ENCODE measurements at places on chromosomes 7 and 10.
A peak's percentile ranks its signal among the peaks of the same experiment; 100 is the strongest.

- no peak for DNase-seq
These were observed 128.3 kb downstream of the PTPN20 start for GRCh38 chr10:47039562-47039913.

GRCh38 chr10:104388830-104389229, 35.2 kb downstream of the CFAP58 start:
- DNase-seq = no peak

GRCh38 chr7:106222545-106222944, 62.2 kb downstream of the NAMPT start:
- DNase-seq = no peak

DNA sequence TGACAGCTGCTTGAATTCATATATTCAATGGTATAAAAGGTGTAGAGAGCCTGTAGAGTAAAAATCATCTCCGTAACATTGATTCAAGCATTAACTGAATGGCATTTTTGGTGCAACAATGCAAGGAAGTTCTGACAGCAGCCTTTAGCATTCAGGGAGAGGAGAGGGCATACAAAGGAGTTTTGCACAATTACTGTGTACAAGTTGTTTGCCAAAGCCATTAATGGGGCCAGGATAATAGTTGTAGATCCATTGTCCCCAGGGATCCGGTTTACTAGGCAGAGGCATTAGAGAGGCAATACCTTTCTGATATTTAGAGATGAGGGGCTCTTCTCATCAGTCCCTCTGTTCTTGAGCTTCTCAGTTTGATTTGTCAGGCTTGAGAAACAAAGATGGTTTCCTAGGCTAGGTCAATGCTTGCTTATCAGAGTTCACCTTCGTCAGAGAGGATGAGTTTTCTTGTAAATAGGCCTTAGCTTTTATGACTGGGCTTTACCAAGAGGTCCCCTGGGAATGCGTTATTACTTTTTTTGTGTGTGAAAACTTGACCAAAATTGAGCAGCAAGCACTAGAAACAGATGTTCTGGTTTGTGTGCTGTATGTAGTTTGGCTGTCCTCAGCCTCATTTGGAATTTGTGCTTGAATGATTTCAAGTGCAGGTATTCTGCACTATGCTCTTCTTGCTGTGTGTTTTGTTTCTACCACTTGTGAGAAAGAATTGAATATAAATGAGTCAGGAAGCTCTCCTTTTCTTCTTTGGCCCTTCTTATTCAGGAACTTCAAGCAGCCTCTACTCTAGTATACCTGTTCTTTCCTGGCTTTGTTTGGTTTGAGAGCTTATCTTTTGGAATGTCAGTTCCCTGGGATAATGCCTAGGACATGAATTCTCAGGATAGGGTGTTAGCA, 32.0 kb downstream of the SND1 start:
- peak; percentile 54 for DNase-seq

DNA sequence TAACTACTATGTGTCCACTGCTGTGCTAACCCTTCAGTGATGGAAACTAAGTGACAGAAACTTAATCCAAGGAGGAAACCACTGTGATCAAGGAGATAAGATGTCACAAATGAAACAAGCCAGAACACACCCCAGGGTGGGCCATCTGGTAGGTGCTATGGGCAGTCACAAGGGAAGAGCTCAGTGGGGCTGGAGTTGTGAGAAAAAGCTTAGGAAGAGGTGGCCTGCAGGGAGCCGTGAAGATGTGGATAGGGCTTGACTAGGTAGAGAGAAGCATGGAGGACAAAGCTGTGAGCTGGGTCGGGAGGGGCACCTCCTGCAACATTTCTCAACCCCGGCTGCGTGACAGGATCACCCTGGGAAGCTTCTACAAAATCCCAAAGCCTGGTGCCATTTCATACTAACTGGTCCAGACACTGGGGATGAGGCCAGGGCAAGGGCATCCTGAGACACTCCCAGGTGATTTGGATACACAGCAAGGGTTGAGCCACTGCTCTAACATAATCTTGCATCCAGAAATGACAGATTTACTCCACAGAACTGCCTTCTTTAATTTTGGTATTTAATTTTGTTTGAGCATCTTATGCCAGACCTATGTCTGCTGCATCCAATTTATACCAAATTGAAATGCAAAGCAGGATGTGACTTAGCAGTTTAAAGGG, 69.3 kb downstream of the OSBPL3 start:
- DNase-seq = no peak

DNA sequence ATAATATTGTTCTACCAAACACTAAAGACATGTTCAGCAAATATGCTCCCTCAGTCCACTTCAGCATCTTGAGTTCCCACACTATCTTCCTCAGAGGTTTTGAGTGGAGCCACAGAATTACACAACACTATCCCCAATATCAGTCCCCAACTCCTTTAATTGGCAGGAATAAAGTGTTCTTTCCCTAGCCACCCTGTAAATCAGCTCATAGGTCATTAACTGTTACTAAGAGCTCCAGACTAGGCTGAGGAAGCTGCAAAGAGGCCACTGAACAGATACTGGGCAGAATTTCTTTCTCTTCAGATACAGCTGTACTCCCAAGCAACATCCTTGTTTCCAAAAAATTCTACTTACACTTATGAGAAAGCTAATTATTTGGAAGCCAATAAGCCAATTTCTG, 11.6 kb upstream of the KAT6B start:
- DNase-seq = no peak

DNA sequence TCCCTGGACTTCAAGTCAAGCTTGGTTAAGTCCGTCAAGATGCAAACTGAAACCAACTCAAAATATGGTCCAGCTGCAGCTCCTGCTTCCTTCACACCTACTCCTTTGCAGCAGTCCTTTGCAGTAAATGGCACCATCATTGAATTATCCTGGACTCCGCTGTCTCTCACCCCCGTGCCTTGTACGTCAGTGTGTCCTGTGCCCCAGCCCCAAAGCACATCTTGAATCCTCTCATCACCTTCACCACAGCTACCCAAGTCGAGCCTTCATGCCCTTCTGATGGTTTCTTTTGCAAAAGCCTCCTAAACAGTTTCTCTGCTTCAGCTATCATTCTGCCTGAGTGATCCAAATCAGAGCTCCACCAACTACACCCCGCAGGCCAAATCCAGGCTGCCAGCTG, 88.4 kb upstream of the LEP start:
- DNase-seq = no peak

DNA sequence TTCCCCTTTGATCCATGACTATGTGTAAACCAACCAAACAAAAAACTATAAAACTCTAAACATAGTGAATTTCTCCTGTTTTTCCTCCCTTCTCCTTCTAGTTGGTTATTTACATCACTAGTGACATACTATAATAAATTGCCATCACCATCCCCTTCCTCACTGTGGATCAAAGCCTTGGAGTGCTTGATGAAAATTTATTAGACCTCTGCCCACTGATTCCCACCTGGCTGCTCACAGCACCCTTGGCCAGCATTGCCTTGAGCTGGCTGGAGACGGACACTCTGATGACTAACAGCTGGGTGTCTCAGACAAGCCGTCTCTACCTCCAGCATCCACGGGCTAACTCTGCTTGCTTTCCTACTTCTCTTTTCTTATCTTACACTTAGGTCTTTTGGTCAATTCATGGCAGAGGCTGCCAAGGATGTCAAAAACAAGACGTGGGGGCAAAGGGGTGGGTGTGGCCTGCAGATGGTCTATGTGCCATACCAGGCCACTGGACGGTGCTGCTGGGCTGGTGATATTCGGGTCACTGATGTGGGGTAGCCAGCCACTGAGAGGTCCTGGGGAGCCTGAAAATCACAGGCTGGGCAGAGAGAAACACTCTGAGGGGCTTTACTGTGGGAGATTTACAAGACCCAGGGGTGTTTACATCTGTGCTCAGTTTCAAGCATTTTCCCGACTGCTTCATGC, 207.8 kb downstream of the TAX1BP1 start:
- DNase-seq = no peak

- DNase-seq = no peak
These were observed 22.8 kb downstream of the SPOCK2 start for GRCh38 chr10:72065439-72066025.

DNA sequence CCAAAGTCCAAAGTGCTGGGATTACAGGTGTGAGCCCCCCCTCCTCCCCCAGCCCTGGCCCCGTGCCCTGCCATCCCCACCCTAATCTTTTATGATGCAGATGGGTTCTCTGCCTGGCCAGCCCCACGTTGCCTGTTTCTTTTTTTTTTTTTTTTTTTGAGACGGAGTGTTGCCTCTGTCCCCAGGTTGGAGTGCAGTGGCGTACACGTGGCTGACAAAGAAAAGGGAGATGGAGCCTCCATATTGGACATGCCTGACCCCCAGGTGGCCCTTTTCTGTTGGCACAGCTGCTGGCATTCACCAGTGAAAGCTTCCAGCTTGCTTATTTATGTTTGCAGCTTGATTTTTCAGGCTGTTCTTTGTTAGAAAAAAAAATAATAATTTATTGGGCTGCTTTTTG, 235.3 kb downstream of the CCDC3 start:
- peak; percentile 76 for DNase-seq

DNA sequence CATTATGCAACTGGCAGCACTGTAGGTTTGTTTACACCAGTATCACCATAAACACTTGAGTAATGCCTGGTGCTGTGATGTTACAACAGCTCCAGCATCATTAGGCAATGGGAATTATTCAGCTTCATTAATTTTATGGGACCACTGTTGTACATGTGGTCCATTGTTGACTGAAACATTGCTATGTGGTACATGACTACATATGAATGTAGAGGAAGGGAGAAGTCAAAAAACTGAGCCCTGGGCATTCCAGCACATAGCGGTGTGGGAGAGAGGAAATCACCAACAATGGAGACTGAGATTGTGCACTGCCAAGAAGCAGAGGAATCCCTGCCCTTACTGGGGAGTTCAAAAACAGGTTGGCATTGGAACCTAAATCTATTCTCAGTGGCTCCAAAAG, 89.0 kb downstream of the TRIM24 start:
- DNase-seq = no peak

- DNase-seq = no peak
These were observed 109.2 kb downstream of the DYNC1I1 start for GRCh38 chr7:95881597-95881996.
